GF-D8 (cell line): ENCODE measurements at places on chromosomes 16 and 17.

- DNase-seq = peak; percentile 95
Measured at GRCh38 chr16:85571813-85572619, 41.1 kb upstream of the GSE1 start.

DNA sequence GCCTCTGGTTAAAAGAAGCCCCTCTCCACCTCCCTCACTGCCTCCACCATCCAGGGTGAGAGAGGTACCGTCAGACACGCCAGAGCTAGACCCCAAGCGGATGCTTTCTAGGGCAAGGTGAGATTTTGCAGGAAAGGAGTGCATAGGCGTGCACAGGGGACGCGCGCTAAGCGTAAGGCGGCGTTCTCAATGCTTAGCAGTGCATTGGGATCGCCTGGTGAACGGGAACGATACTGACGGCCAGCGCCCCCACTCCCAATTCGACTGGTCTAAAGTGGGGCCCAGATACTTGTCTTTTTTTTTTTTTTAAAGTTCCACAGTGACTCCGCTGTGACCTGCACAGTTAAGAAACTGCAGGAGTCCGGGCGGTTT, 57.9 kb upstream of the CREBBP start:
- no peak for DNase-seq

DNA sequence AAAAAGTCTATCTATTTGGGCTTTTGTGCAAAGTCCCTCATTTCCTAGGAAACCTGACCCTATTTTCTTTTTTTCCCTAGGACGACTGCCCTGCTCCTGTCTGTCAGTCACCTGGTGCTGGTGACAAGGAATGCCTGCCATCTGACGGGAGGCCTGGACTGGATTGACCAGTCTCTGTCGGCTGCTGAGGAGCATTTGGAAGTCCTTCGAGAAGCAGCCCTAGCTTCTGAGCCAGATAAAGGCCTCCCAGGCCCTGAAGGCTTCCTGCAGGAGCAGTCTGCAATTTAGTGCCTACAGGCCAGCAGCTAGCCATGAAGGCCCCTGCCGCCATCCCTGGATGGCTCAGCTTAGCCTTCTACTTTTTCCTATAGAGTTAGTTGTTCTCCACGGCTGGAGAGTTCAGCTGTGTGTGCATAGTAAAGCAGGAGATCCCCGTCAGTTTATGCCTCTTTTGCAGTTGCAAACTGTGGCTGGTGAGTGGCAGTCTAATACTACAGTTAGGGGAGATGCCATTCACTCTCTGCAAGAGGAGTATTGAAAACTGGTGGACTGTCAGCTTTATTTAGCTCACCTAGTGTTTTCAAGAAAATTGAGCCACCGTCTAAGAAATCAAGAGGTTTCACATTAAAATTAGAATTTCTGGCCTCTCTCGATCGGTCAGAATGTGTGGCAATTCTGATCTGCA, 12.9 kb downstream of the TMEM98 start:
- DNase-seq = no peak

GRCh38 chr17:4345581-4346252, 20.8 kb downstream of the UBE2G1 start:
- no peak for DNase-seq

DNA sequence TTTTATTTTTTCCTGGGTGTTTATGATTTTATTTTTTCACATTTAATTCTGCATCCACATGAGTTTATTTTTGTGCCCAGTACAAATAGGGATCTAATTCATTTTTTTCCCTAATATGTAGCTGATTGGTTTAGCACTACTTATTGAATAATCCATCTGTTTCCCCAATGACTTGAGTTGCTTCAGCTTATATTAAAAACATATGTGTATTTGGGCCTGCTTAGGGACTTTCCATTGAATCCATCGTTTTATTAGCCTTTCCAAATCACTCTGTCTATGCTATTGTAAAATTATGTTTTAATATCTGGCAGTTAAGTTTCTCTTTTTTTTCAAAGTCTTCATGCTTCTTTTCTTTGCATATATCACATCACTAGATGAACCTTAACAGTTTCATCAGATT, 42.2 kb downstream of the WWP2 start:
- DNase-seq = no peak

- DNase-seq = no peak
Measured at GRCh38 chr16:81467815-81468214, 23.2 kb downstream of the CMIP start.

DNA sequence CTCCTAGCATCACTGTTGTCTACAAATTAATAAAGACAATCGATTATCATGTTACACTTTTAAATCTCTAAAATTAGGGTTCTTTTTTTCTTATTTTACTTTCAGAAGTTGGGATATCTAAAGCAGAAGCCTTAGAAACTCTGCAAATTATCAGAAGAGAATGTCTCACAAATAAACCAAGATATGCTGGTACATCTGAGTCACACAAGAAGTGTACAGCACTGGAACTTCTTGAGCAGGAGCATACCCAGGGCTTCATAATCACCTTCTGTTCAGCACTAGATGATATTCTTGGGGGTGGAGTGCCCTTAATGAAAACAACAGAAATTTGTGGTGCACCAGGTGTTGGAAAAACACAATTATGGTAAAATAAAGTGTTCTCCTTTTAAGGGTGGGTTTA, 2.4 kb downstream of the RAD51C start:
- DNase-seq = no peak

DNA sequence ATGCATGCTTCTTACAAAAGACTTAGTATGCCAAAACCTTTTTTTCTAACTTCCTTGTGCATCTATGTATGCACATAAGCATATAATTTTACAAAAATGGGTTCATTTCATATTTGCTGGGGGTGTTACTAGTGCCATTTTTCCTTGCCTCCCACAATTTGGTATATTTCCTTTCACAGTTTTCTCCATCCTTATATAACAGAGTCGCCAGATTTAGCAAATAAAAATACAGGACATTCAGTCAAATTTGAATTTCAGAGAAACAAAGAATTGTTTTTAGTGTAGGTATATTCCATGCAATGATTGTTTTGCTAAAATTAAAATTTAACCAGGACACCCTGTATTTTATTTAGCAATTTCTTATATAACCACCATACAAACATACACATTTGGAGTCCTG, 4.0 kb upstream of the FBXO39 start:
- DNase-seq = no peak

DNA sequence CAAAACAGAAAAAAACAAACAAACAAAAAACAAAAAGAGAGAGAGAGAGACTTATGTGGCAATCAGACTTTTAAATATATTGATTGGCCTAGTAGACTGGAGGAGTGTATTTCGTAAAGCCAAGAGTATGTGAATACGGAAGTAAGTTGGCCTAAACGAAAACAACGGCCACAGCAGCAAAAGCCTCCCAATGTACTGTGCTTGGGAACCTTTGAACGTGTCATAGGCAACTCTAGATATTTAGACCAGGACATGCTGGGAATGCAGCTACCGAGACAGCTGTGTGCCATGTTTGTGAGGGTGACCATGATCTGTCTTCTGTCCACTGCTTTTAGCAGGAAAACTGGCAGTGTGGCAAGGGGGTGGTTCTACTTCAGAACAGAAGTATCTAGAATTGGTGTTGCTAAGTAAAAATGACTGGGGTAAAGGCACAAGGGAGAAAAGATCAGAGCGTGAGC, 7.4 kb downstream of the MAF start:
- no peak for DNase-seq

DNA sequence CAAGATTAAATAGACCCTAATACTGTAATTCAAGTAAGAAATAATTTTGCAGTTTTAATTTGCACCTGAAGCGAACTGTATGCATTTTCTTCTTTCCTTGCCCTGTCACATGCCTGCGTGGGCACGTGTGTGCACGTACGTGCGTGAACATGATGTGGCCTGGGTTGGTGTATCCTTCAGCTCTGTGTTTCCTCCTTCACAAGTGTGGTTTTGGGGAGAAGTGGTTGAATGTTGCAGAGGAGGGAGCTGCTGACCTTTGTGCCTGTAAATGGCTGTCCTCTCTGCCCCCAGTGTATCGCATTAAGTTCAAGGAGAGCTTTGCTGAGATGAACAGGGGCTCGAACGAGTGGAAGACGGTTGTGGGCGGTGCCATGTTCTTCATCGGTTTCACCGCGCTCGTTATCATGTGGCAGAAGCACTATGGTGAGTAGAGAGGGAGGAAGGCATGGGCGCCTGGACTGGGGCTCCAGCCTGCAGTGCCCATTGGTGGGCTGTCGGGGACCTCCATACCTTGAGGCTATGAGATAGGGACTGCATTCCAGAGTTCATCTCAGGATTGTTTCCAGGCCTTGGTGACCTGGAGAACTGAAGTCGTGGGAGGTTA, 6.0 kb downstream of the COX4I1 start:
- DNase-seq = no peak

DNA sequence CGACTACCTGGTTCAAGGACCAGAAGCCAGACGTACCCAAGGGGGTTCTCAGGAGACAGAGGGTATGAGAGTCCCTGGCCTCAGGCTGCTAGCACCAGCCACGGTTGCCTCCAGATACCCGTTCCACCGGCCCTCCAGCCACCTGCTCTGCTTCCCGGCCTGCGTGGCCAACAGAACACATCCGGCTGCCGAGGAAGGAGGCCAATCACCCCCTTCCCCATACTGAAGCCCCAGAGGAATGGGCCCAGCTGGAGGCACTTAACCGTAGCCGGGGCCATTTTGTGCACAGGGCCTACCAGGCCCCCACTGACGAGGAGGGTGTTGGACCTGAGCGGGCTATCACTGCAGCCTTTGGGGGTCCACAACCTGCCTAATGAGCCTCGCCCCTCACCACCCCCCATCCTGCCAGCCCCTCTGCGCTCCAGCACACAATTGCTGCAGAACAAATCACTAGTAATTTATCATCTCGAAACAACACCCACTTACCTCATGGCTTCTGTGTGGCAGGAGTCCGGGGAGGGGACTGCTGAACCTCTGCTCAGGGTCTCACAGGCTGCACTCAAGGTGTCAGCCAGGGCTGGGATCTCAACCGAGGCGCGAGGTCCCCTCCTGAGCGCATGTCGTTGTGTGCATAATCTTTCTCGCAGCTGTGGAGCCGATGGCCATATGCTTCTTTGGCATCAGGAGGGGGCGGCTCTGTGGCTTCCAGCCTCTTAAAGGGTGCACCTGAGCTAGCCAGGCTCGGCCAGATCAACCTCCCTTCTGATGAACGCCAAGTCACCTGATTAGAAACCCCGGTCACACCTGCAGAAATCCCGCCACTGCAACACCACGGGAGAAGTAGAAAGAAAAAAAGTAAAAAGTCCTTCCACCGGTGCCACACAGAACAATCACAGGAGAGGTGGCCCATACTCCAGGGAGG, 10.1 kb upstream of the KREMEN2 start:
- no peak for DNase-seq

DNA sequence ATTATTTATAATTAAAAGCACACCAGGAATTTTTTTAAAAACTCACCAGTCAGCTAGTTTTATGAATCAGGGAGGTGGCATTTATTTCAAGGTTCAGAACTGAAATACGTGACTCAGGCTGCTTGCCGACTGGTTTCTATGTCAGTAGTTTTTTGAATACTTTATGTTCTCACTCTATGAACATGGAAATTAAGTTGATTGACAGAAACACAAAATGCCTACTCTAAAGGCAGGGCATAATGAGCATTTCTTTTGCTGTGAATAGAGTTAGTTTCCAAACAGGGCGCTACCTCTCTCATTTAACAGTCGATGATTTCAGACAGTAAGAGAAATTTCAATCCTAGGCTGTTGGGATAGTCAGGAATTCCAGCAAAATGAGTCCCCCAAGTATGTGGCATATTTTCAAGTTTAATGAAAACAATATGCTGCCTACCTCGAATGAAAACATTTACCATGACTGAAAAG, 6.7 kb downstream of the HS3ST3B1 start:
- no peak for DNase-seq

GRCh38 chr17:17721140-17721668, 39.9 kb downstream of the RAI1 start:
- DNase-seq = no peak

DNA sequence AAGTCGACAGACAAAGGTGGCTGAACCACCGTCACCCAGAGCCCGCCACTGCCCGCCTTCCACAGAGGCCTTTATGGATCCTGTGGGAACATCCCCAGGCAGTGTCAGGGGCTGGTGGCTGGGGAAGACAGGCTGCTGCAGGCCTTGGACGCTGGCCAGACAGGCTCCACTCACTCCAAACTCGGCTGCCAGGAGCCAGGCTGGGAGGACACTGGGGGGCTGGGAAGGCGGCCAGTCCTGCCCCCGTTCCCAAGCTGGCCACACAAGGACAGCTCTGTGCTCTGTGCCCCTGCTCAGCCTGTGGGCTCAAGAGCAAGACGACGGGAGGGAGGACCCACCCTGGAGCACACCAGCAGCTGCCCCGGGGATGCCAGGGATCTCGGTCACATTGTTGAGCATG, 7.6 kb upstream of the LCAT start:
- no peak for DNase-seq

GRCh38 chr17:6509031-6509771, 47.2 kb downstream of the PITPNM3 start:
- DNase-seq = no peak
